Thymus (tissue), 14 donors: ENCODE measurements at places on chromosomes 5 and 9. TPM values are rescaled to one million over a fixed set of nuclear protein-coding genes. Genes with fewer than 3 reads are reported as not detected.

SHISAL2B gene
- polyA plus RNA-seq = 0.32 TPM

CSF2 gene
- polyA plus RNA-seq = 0.71 TPM

SERF1B gene
- 60.9 TPM for polyA plus RNA-seq

ACOT12 gene
- polyA plus RNA-seq = 0.14 TPM

DOCK2 gene
- 34.6 TPM for polyA plus RNA-seq

SNCAIP gene
- polyA plus RNA-seq = 7.4 TPM

NOXA1 gene
- polyA plus RNA-seq = 8.4 TPM

REEP2 gene
- polyA plus RNA-seq = 4.8 TPM

HSPB3 gene
- polyA plus RNA-seq = 0.87 TPM

EDIL3 gene
- polyA plus RNA-seq = 2.9 TPM

SPINK13 gene
- polyA plus RNA-seq = 1.1 TPM

PCDHGC5 gene
- polyA plus RNA-seq = 0.11 TPM

DMRT2 gene
- 35.2 TPM for polyA plus RNA-seq

SPATA31A5 gene
- polyA plus RNA-seq = not detected

FBXL7 gene
- polyA plus RNA-seq = 2.7 TPM

FSD1L gene
- polyA plus RNA-seq = 1.6 TPM

PCDHA8 gene
- 0.02 TPM for polyA plus RNA-seq

SPATA31E1 gene
- 0.02 TPM for polyA plus RNA-seq

PCDHGA7 gene
- polyA plus RNA-seq = 0.46 TPM

FRMD3 gene
- polyA plus RNA-seq = 1.3 TPM

TNFSF8 gene
- polyA plus RNA-seq = 82.1 TPM

CERCAM gene
- polyA plus RNA-seq = 3.1 TPM

SELENOP gene
- polyA plus RNA-seq = 104 TPM

NPR3 gene
- 1.9 TPM for polyA plus RNA-seq

IL3 gene
- 0.34 TPM for polyA plus RNA-seq

FBXO38 gene
- polyA plus RNA-seq = 25.1 TPM

GRXCR2 gene
- 0.05 TPM for polyA plus RNA-seq

INSL6 gene
- not detected for polyA plus RNA-seq

SLC6A7 gene
- polyA plus RNA-seq = 0.07 TPM

PALM2AKAP2 gene
- polyA plus RNA-seq = 0.30 TPM

CARTPT gene
- 2.9 TPM for polyA plus RNA-seq

DAB2IP gene
- 8.4 TPM for polyA plus RNA-seq

PLPPR1 gene
- 0.25 TPM for polyA plus RNA-seq

SNX18 gene
- polyA plus RNA-seq = 8.5 TPM
